Left lung (tissue), 14 donors: ENCODE measurements at places on chromosomes 3 and 15.

DNA sequence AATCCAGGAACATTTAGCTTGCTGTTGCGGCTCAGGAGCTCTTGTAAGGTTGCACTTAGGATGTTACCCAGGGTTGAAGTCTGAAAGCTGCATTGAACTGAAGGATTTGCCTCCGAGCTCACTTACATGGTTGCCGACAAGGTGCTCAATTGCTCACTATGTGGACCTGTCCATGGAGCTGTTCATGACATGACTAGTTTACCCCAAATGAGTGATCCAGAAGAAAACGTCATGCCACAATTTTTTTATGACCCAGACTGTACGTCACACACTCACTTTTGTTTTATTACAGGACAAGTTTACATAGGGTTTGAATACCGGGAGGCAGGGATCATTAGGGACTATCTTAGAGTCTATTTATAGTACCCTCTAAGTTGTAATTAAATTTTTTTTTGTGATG, 21.0 kb upstream of the CLDN11 start:
- DNase-seq, result no peak

- DNase-seq, result no peak
Observed at GRCh38 chr3:56837196-56837955, 35.6 kb upstream of the ARHGEF3 start.

GRCh38 chr3:139098391-139098790, 53.7 kb upstream of the PRR23C start:
- no peak for DNase-seq

GRCh38 chr15:89575656-89576416, 567 bp downstream of the TICRR start:
- DNase-seq, result peak; percentile 36

DNA sequence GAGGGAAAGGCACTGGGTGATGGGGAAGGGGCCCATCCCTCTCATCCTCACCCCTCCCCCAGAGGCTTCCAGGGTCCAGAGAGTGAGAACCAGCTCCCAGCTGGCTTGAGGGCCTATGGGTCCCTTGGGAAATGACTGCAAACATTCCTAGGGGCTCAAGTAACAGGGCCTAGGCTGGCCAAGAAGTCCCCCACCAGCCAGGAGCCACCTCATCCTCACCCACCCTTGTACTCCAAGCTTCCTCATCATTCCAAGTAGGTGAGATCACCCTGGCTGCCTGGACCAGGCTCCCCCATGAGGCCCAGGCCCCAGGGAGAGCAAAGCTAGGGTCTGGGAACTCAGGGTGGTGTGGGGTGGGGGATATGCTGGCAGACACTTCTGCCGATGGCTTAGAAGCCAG, 14.8 kb downstream of the LOXL1 start:
- no peak for DNase-seq

DNA sequence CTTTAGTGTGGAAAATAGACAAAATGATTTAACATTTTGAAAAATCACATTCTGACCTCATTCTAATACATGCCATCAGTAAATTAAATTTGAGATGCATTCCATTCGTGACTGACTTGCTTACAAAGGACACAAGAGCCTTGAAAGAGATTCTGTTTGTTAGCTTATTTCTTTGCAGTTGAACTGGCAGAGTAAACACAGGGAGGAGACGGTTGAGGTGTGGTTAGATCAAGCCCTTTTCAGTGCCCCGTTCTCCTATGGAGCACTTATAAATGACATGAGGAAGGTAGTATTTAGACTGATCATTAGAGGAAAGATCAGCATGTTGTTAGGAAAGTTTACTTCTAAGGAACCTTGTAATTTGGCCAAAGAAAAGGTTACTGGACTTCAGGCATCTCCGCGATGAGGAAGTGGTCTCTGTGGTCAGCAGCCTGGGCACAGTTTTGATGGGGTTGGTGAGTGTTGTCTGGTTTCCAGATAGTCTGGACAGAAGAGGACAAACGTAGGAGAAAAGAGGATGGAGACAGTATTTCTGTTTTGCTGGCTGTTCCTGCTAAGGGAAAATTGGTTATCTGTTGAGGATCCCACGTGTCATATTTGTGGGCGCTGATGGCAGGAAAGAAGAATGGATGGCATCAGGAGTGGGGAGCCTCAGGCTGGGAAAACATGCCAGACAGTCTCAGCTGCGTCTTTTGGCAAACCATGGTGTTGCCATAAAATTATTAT, 328.9 kb upstream of the TBL1XR1 start:
- no peak for DNase-seq

DNA sequence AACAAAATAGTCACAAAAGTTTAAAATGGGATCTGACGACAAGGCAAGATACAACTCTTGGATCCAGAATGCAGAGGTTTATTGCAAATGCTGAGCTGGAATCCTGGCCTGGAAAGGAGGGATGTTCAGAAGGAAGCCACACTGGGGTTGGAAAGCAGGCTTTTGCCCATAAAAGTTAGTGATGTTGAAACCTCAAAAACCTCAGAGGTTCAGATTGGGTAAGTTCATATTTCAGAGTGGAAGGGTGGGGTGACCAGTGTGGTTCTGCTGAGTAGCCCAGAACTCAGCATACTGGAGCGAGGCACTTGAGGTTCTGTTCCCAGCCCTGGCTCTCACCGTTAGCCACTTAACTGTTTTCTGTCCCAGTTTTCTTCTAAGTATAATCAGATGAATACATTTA, 114.0 kb upstream of the OSTN start:
- no peak for DNase-seq

DNA sequence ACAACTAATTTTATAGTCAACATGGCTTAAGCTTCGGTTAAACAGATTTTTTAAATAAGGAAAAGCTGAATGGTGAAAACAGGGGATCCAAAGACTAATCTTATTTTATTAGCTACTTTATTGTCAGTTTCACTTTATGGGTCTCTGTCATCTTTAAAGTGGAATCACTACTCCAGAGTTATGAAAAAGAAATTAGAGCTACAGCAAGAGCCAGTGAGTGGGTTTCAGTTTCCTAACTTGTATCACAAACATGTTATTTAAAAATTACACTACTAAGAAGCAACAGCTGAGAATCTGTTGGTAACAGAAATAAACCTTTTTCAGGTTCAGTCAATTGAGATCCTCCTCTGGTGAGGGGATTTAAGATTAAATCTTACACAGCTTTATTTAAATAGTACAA, 10.0 kb downstream of the PHC3 start:
- no peak for DNase-seq

- DNase-seq, result no peak
Observed at GRCh38 chr3:143147707-143148106, 28.1 kb downstream of the CHST2 start.

DNA sequence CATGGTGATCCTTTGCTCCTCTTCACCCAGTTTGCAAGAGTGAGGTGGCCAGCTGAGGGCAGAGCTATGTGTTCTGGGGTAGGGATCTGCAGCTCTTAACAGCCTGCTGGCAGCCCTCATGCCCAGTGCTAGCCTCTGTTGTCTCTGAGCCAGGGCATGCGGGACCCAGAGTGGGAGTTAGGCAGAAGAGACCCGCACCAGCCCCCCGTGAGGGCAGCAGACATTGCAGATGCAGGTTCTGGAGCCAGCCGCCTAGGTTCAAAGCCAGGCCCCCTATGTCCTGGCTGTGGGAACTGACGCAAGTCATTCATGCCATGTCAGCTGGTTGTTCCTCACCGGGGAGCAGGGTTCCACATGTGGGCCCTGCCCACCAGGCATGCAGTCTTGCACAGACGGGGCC, 74.7 kb downstream of the DNAJB8 start:
- DNase-seq, result no peak

DNA sequence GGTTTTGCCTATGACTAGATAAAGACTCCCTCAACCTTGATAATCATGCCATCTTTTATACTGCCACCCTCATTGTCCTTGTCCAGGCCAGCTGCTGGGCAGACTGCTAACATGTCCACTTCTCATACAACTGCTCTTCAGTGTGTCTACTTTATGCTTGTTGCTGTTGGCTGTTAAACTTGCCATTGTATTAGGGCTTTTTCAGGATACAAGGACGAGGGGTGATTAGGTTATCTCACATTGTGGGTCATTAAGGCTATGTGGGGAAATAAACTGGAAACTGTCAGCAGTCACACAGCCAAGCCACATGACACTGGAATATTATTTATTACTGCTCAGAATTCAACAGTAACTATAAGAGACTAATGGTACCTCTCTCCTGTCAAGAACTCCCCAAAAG, 36.1 kb downstream of the STARD9 start:
- DNase-seq, result no peak

DNA sequence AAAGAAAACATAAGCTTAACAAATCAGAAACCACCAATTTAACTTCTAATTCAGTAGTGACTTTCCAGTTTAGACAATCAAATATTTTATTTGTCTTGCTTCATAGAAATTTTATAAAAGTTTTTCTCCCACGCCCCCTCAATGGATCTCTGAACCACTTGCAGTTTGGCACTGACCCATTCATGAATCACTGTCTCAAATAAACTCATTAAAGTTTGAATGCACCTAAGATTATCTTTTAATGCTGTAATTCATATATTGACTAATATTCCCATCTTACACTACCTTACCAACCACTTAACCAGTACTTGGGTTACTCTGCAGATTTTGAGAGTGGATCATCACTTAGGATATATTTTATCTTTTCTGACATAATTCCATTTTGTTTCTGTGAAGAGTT, 880.2 kb downstream of the OTOL1 start:
- no peak for DNase-seq

DNA sequence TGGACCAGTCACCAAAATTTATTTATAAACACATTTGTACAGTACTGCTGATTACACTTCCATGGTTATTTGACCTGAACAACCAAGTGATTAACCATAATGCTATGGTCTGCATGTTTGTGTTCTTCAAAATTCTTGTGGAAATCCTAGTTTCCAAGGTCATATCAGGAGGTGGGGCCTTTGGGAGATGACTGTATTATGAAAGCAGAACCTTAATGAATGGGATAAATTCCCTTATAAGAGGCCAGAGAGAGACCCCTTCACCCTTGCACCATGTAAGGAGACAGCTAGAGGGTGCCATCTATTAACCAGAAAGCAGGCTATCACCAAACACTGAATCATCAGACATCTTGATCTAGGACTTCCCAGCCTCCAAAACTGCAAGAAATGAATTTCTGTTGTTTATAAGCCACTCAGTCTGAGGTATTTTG, 1.9 kb downstream of the SCAPER start:
- no peak for DNase-seq

DNA sequence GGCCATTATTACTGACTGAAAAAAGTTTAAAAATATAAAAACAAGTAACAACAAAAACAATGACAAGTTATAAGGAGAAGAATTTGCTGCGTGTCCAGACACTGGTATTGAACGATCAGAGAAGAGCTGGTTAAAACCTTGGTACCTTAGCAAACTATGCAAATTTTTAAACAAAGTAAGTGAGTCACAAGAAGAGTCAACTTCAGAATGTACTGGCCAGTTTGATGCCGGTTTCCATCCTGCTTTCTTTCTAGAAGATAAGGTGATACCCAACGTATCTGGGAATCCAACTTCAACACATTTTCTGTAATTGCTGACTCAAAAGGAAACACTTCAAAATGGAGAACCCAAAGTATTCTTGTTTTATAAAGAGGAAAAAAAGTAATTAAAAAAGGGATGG, 49.8 kb downstream of the RUBCN start:
- no peak for DNase-seq

DNA sequence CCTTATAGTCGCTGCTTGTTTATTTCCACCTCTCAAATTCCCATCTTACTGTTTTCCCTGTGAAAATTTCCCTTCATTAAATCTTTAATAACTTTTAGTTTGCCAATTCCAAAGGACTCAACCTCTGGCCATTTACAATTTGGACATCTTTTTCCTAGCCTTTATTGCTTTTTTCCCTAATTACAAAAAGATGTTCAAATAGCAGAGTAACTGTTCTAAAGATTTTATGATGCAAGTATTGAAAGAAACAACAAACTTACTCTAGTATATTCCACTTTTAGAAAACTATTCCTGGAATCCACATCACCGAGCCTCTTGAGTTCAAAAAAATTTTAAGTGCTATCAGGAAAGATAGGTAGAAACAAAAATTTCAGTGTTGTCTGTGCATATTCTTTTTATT, 174.1 kb upstream of the UBE2E2 start:
- DNase-seq, result no peak

DNA sequence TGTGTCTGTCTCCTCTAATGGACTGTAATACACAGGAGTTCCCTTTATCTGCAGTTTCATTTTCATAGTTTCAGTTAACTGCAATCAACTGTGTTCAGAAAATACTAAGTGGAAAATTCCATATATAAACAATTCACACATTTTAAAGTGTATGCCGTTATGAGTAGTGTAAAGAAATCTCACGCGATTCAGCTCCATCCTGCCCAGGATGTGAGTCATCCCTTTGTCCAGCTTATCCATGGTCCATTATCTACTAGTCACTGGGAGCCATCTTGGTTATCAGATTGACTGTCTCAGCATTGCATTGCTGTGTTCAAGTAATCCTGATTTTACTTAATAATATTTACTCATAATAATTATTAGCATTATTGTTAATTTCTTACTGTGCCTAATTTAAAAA, 14.5 kb downstream of the ZPLD1 start:
- DNase-seq, result no peak

GRCh38 chr3:108295421-108296175, 750 bp upstream of the HHLA2 start:
- no peak for DNase-seq

DNA sequence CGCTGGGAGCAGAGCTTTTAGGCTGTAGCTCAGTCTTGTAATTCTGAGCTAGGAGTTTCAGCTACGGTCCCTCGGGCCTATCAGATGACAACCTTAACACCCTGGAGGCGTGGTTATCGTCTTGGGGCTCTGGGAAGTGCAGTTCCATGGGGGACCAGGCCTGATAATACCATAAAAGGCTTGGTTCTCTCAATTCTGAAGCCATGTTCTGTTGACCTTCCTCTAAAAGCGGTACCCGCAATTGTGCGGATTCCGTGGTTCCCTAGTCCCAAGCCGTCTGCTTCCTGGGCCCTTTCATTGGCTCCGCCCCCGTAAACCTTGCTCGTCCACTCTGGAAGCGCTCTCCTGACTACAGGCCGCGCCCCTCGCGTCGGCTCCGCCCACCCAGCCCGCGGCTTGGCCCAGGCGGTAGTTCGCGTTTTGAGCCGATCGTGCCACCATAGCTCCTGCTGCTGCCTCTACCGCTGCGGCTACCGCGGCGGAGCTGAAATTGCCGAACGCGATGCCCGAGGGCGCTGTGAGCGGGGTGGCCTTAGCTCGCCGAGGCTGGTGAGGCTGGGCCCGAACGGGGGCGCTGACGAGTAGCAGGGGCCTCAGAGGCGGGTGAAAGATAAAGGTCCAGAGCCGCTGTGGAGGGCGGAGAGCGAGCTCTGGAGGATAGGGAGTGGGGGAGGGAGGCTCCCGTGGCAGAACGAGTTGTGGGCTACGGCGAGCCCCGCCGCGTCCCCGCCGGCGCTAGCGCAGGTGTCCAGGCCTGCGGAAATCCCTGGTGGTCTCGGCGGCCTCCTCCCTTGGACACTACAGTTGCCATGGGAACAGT, at the start of gene MAPKBP1:
Gene MAPKBP1 (plus strand): TSS at position 423 of the 820 bp plus-strand sequence. CDS start 792 bp downstream, outside the sequence.
- peak; percentile 98 for DNase-seq

- DNase-seq, result peak; percentile 37
Observed at GRCh38 chr15:82952158-82953081, at the start of gene HOMER2. TSS of gene HOMER2 (minus strand) at chr15:82952720. CDS start at chr15:82952535, 185 bp downstream.

GRCh38 chr15:72372361-72372760, 3.5 kb downstream of the HEXA start:
- DNase-seq, result no peak

- no peak for DNase-seq
Observed at GRCh38 chr3:102460579-102460978, 25.8 kb downstream of the ZPLD1 start.

GRCh38 chr3:36942638-36943248, 2.1 kb downstream of the TRANK1 start:
- no peak for DNase-seq
